NCI-H146 (cell line): ENCODE measurements at places on chromosomes 5 and 9.

DNA sequence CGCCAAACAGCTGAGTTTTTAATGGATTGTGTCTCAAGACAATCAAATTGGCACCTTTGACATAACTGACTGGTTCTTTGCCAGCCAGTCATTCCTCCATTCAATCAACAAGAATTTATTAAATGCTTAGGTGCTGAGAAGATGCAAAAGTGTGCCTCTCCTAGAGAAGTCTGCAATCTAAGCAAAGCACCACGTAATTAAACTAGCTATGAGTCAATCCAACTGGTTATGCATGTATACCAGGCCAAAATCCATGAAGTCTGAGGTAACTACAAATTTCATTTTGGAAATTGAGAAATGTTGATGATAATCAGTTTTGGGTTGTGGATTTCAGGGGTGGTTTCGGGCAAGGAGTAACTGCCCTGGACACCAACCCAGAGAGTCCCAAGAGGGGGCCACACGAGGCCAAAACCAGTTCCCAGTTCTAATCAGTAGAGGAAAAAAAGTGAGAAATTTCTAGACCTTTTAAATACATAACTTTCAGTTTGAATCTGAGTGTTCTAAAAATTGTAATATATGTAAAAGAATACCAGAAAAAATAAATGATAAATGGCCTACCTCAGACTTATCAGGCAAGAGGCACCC is 92.6 kb downstream of the EFNA5 start:
- no peak for DNase-seq

- peak; percentile 8 for DNase-seq
Measured at GRCh38 chr5:143890487-143890886, 78.5 kb downstream of the HMHB1 start.

- no peak for DNase-seq
Measured at GRCh38 chr9:133108794-133109641, 12.0 kb downstream of the RALGDS start.

GRCh38 chr5:16066810-16067209 is 112.8 kb downstream of the MARCHF11 start:
- DNase-seq = no peak

DNA sequence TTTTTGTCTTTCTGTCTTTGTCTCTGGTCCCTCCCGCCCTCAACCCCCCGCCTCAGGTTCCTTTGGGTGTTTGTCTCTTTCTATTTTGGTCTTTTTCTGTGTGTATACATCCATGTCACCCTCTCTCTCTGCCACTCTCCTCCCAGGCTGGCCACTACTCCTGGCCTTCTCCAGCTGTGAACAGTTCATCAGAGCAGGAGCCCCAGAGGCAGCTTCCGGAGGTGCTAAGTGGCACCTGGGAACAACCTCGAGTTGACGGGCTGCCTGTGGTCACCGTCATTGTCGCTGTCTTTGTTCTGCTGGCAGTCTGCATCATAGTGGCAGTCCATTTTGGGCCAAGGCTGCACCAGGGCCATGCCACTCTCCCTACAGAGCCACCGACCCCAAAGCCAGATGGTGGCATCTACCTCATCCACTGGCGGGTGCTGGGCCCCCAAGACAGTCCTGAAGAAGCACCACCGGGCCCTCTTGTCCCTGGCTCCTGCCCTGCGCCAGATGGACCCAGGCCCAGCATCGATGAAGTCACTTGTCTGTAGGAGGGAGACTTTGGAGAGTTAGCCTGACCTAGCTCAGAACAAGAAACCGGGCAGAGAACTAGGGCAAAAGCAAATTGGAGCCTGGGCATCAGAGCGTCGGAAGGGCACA is 1.7 kb downstream of the SMIM33 start:
- DNase-seq = no peak

DNA sequence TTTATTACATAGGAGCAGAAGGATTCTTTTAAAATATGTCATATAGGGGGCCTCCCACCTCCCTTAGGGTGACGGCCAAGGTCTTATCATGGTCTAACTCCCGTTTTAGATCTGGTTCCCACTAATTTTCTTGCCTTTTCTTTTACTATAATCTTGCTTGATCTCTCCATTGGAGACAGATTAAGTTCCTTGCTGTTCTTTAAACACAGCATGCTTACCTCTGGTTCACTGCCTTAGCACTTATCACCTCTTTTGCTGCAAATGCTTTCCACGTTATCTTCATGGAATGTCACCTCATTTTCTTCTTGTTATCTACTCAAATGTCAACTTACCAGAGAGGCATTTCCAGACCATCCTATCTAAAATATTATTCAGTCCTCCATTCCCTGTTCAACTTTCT is 1047.6 kb downstream of the TLE4 start:
- DNase-seq = no peak
